ENCODE measurements at places on chromosomes 3 and 15. TPM values are rescaled to one million over a fixed set of nuclear protein-coding genes. Genes with fewer than 3 reads are reported as not detected.

Gene CPLX3
- not detected for polyA plus RNA-seq

DNA sequence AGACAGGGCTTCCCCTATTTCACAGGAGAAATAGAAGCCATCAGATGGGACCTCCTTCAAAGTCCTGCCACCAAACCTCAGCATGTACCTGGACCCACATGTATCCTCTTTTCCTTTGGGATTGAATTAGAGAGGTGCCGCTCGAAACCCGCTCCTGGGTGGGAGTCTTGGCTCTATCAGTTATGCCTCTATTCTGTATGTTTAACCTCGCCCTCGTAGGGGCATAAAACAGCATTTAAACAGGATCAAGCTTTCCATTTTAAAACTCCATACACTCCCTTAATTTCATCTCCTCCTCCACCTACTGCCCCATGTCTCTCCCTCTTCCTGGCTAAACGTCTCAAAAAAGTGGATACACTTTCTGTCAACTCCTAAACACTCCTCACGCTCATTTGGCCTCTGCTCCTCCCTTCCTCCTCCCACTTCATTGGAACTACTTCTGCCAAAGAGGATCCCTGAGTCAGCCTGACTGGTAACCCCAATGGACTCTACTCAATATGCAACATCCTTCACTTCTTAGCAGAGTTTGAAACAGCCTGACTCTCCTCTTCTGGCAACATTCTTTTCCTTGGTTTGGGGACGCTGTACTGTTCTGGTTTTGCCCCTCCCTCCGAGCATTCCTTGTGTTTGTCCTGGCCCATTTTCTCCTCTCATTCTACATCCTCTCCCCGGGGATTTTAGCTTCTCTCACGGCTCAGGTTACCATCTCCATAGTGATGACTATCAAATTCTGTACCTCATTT lies 23.0 kb upstream of the MUC20 start:
- H3K27ac ChIP-seq = peak overlapping the region; percentile 17
- no peak for DNase-seq
- no peaks in the 10 kb centered on the region for H3K4me1 ChIP-seq
- H3K4me3 ChIP-seq = no peak overlapping the region
- H3K36me3 ChIP-seq = peaks cover 21% of the 10 kb centered on the region

- peaks cover 7% of the 10 kb centered on the region for H3K27me3 ChIP-seq
- H3K4me3 ChIP-seq = no peak overlapping the region
- H3K4me1 ChIP-seq = peaks cover 3% of the 10 kb centered on the region
- no peaks in the 10 kb centered on the region for H3K36me3 ChIP-seq
- no peak overlapping the region for H3K27ac ChIP-seq
Measured at GRCh38 chr3:89113344-89113743, 5.9 kb downstream of the EPHA3 start.

DNA sequence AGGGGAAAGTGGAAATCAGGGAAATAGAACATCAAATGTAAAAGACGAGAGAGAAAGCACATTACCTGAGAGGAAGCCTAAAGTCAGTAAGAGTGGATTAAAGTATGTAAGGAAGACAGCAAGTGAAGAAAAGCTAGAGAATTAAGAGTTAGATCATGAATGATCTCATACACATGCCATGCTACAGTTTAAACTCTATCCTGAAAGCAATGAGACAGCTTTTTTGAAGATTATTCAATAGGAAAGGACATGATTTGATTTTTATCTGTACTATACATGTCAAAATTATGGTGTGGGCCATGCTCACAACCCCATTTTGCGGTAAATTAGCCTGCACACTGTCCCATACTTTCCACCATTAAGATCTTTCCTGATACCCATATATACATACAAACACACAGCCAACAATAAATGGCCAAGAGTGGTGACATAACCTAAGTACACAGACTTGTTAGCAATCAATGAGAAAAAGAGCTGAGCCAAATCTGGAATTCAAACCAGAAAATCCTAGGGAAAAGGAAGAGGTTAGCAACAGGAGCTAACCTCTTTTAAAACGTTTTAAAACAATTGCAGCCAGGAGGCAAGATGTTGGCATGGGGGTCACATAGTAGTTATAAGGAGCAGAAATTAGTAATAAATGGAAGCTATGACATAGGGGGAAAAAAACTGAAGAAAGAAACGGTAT lies 4.5 kb downstream of the MYO9A start:
- H3K27me3 ChIP-seq = no peaks in the 10 kb centered on the region
- H3K4me1 ChIP-seq = peaks cover 22% of the 10 kb centered on the region
- no peak for DNase-seq
- H3K27ac ChIP-seq = no peak overlapping the region

GRCh38 chr3:188126276-188126675 lies 27.7 kb upstream of the LPP start:
- no peak overlapping the region for H3K4me3 ChIP-seq
- no peaks in the 10 kb centered on the region for H3K27me3 ChIP-seq
- H3K4me1 ChIP-seq = peaks cover 14% of the 10 kb centered on the region
